Stromal cell of bone marrow (primary cell): ENCODE measurements at places on chromosomes 5 and 9.

DNA sequence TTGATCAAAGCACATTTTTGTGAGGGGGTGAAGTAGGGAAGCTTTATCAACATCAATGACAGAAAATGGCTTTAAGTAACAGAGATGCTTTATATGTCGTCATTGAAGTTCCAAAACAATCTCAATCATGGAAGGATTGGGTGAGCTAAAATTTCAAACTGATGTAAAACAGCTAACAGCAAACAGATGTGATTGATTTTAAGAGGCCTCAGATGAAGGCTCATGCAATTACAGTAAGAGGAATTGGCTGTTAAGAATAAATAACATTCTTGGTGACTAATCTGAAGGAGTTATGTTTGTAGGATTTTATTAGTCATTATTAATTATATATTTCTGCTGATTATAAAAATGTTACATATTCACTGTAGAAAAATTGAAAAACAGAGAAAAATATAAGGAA, 63.5 kb upstream of the PUM3 start:
- no peak for DNase-seq

DNA sequence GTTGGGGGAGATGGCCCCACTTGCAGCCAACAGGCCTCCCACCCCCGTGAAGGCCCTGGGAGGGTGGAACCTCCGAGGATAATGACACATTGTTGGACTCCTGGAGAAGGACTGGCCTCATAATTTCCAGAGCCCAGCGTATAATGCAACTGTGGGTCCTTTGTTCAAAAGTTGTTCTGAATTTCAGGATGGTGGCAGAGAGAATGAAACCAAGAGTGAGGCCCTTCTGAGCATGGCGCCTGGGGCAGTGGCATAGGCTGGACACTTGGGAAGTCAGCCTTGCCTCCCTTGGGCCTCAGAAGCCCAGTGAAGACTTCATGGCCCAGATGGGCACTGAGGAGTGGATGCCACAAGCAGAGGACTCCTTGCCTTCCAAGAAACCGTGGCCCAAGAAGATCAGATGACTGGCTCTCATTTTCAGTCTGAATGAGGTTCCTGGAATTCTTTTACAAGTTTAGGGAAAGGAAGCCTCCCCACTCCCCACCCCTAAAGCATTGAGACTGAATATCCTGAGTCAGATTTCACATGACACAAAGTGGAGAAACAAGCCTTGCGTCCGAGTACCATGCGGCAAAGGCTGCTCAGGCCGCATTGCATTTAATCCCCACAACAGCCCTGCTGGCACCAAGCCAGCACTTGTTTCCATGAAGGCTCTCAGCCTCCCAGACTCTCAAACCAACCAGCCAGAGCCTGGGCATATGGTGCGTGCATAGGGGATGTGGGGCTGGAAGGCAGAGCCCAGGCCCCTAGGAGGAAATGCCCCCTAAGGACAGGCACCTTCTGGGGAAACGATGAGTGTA, 96.7 kb upstream of the SMIM23 start:
- DNase-seq = no peak

DNA sequence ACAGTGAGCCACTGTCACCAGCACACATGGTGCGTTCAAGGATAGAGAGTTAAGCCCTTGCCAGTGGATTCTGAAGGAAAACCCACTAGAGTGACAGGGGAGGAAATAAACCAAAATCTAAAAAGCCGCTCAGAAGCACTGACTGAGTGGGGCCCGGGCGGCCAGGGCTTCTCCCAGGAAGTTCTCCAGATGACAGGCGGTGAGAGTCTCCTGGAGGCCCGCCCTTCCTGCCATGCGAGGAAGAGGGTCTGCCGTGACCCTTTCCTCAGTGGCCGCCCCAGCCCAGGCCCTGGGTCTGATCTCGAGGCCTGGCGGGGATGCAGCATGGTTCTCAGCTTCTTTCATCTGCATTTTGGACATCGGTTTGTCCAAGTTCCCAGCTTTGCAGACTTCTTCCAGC, 14.9 kb downstream of the OLFM1 start:
- no peak for DNase-seq

- DNase-seq = no peak
Measured at GRCh38 chr5:157486861-157487260, 26.8 kb downstream of the NIPAL4 start.

- no peak for DNase-seq
Measured at GRCh38 chr5:132797651-132798050, 15.5 kb upstream of the SOWAHA start.

DNA sequence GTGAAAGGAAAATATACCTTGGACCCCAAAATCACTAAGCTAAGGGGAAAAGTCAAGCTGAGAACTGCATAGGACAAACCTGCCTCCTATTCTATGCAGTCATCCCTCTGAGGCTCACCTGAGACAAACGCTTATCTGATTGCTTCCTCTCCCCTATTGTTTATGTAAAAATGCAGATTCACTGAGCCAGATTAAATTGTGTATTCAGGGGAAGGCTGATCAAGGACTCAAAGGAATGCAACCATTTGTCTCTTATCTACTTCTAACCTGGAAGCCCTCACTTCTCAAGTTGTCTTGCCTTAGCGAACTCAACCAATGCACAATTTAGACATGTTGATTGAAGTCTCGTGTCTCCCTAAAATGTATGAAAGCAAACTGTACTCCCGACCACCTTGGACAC, 13.3 kb downstream of the SPARC start:
- DNase-seq = no peak

DNA sequence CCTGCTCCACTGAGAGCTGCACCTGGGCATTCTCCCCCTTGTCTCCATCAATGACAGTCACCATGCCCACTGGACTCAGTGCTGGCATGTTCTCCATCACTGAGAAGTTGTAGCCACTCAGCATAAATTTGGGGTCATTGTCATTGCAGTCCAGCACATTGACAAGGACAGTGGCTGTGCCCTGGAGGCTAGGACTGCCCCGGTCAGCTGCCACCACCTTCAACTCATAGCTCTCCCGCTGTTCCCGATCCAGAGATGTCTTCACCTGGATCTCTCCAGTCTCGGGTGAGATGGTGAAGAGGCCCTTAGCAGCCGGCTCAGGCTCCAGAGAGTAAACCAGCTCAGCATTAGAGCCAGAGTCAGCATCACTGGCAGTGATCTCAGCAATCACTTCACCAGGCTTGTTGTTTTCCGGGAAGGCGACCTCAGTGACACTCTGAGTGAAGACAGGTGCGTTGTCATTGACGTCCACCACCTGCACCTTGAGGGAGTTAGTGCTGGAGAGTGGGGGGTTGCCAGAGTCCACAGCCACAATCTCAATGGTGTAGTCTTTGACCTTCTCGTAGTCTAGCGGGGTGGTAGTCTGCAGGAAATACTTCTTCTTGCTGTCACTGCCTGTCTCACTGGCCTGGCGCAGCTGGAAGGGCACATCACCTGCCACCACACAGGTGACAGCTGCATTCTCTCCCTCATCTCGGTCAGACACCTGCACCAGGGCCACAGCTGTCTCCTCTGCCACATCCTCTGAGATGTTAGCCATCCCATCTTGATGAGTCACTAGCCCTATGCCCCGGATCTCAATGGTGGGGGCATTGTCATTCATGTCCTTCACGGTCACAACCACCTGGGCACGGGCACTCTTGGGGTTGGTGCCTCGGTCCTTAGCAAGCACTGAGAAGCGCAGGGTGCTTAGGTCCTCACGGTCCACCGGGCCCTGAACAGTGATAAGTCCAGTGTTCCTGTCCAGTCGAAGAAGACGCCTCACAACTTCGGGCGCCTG, 13.5 kb downstream of the PCDH1 start:
- DNase-seq = no peak

GRCh38 chr5:2747363-2748162, 3.9 kb downstream of the IRX2 start:
- no peak for DNase-seq

DNA sequence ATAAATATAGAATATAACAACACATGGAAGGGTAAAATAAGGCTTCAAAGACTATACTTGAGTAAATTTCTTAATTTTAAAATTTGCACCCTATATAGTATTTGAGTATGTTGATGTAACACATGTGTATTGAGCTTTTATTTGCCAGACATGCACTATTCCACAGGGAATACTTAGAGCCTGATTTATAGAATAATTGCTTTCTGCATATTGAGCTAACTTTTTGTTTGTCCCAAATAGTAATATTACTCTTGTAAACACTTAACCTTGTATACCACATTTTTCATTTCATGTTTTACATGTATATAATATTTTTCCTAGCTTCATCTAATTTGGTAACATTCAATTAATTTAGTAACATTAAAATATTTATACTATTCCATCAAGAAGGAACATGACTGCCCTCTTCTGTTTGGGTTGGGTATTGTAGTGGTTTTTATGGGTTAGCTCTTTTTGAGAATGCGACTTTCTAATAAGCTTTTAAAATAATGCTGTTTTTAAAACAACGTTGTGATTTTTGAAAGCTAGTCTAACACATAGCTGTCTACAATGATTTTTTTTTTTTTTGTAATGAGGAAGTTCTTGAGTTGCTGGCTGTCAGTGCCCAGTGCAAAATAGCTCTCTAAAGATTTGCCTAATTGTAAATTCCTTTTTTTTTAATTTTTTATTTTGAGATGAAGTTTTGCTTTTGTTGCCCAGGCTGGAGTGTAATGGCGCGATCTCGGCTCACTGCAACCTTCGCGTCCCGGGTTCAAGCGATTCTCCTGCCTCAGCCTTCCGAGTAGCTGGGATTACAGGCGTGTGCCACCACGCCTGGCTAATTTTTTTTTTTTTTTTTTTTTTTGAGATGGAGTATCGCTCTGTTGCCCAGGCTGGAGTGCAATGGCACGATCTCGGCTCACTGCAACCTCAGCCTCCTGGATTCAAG, 4.8 kb downstream of the SUB1 start:
- DNase-seq = peak; percentile 48

GRCh38 chr5:15959370-15960164, 220.0 kb downstream of the MARCHF11 start:
- DNase-seq = no peak

- no peak for DNase-seq
Measured at GRCh38 chr9:98185611-98186171, 6.7 kb downstream of the CORO2A start.

DNA sequence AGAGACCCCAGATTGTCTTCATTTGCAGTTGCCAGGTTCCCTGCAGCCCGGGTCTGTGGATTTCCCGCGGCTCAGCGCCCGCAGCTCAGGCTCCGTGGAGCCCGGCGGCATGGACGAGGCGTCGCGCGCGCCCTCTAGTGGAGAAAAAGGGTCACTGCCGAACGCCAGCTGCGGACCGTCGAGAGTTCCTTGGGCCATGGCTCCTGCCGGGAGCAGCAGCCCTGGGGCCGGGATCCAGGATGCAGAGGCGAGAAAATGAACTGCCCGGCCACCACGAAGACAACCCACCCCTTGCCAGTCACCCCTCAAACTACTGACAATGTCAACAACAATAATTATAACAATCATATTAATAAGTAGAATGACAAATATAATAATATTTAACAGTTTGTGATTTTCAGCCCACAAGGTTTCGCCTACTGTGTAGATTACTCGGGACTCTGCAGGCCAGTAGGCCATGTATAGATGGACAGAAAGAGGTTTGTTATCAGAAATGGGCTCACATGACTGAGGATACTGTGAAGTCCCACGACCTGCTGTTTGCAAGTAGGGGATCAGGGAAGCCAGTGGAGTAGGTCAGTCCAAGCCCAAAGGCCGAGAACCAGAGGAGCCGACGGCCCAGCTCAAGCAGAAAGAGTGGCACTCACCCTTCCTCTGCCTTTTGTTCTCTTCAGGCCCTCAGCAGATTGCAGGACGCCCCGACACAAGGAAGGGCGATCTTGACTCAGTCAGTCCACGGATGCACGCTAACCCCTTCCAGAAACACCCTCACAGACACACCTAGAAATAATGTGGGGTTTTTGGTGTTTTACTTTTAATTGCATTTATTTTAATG, 43.1 kb downstream of the BOD1 start:
- DNase-seq = peak; percentile 41

- peak; percentile 15 for DNase-seq
Measured at GRCh38 chr5:168364750-168365550, 73.5 kb downstream of the WWC1 start.

DNA sequence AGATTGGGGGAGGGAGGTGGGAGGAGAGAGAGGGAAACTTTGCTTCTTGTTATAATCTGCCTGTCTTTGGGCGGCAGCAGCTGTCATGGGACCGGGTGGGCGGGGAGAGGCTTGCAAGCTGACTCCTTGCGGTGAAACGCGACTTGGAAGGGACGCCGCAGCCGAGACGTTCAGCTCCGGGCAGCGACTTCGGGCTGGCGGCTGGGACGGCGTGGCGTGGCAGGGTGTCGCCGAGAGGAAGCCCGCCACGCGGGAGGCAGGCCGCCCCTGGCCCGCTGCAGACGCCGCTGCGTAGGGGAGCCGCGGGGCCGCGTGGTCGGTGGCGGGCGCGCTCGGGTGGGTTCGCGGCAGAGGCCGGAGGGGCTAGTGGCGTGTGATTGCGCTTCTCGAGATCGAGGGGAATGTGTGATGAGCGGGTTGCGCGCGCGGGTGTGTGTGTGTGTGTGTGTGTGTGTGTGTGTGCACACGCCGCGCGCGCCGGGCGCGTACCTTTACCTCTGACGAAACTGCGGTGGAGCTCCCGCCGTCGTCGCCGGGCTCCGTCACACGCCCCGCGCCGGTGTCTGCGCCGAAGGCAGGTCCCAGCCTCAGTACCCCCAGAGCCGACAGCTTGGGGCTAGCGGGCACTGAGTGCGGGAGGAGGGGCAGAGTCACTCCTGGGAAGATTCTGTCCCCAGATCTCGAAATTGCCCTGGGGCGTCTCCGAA, 1.7 kb downstream of the PPARGC1B start:
- DNase-seq = peak; percentile 52

GRCh38 chr5:17000291-17000939, 64.3 kb upstream of the MYO10 start:
- peak; percentile 93 for DNase-seq

GRCh38 chr9:70438341-70438928, 24.0 kb upstream of the KLF9 start:
- no peak for DNase-seq

DNA sequence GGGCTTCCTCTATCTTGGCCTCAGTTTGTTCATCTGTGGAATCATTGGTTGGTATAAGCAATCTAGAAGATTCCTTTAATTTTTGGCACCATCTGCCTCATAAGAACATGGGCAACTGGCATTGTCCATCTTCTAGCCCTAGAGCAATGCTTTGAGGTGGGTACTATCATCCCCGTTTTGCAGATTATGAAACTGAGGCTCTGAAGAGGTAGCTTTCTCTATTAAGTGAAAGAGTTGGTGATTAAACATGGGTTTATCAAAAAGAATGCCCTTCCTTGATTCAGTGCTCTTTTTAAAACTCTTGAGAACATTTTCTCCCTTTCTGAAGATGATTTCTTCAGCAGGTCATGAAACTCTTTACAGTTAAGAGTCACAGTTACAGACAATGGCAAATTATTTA, 42.4 kb upstream of the TGFBR1 start:
- no peak for DNase-seq

DNA sequence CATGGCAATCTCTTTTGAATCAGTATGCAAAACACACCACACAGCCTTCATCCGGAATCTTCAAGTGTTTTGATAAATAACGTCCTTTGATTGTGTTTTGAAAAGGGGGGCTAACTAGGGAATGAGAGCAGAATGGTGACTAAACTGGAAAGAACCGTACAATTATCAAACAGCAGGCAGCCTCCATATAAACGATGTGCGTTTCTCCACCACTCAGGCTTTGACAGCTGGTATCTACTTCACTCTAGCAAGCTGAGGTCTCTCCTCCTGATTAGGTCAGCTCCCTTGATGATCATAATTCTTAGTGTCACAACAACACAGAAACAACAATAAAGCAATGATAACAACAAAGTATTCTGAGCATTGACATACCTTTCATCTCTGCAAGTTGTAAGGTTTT, 465.9 kb downstream of the TUSC1 start:
- DNase-seq = no peak
